ENCODE measurements at places on chromosomes 16 and 17.

DNA sequence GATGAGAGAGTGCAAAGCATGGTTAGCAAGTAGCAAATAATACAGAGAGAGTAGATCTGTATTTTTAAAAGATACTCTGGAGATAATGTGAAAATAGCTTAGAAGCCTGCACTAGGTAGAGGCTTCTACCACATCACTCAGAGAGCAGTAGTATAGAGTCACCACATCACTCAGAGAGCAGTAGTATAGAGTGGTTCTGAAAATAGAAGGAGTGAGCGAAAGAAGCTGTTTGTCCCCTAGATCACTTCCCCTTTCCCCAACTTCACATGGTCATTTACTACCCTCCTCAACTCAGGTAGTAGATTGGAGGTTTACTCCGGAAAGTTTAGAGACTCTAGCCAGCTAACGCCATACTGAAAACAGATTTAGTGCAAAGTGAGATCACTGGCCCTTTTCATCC lies 17.1 kb downstream of the DGKE start:
- DNase-seq: no peak

- no peak for DNase-seq
Observed at GRCh38 chr16:3065742-3066439, 451 bp downstream of the IL32 start.

- no peak for DNase-seq
Observed at GRCh38 chr17:59370593-59371299, 39.3 kb downstream of the YPEL2 start.

DNA sequence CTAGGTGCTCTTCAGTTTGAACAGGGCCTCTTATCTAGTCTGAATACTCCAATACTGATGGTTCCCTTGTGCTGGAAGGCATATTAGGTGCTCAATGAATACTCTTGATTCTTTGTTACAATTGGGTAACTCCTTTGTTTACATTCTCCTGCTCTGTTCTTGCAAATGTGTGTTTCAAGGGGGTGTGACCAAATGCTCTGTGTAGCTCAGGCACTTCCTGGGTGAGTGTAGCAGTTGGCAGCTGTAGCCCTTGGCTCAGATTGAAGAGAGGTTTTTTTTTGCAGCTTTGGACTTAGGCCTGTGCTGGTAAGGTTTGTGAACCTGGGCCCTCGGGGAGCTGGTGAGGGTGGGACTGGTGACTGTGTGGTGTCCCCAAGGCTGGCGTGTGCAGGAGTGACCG lies 20.2 kb downstream of the TBCD start:
- no peak for DNase-seq

DNA sequence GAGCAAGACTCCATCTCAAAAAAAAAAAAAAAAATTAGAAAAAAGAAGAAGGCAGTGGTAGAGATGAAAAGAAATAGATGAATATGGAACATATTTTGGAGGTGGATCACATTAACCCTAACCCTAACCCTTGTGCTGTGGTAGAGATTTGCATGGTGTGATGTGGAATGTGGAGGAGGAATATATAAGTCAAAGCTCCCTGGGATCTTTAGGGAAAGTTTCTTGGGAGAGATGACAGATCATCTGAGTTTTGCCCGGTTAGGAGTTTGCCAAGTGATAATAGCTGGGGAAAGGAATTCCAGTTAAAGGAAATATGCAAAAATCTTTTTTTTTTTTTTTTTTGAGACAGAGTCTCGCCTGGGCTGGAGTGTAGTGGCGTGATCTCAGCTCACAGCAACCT lies 13.0 kb upstream of the BLMH start:
- DNase-seq: no peak

- DNase-seq: no peak
Observed at GRCh38 chr17:83171661-83172060, 92.3 kb downstream of the METRNL start.

GRCh38 chr17:47057830-47058229 lies 78.8 kb upstream of the RPRML start:
- no peak for DNase-seq

GRCh38 chr16:81492311-81492761 lies 47.7 kb downstream of the CMIP start:
- no peak for DNase-seq

- DNase-seq: no peak
Observed at GRCh38 chr16:54585998-54586340, 299.4 kb upstream of the IRX3 start.

DNA sequence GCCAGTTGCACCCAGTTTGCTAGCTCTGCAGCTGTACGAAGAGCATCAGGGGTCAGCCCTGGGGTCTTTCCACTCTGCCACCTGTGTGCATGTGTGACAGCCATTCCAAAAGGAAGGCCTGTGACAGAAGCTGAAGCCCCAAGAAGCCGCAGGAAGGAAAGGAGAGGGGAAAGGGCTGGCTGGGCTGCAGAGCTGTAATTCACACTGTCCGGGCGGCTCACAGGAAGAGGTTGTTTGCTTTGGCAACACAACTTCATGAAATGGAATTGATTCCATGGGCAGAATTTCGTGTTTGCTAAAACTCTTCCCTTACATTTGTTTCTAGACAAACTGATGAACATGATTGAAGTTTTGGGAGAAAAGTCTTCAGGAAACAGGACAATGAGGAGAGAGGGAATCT lies 14.8 kb downstream of the TMEM204 start:
- no peak for DNase-seq

GRCh38 chr16:88569614-88569984 lies 604 bp upstream of the ZC3H18 start:
- DNase-seq: no peak

DNA sequence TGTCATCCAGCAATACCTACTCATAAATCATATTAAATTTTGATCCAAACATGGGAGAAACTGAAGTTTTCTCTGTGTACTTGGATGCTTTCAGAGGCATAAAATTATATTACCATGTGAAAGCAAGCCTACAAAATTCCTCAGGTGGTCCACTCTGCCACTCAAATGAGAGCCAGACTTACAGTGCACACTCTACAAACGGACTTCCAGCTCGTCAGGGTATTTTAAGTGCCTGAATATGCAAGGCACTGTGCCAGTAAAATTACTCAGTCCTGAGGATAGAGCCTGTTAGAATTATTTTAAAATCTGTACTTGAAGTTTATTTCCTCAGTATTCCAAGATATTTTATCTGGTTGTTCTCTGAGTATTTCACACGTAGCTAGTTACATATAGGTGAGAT lies 54.5 kb downstream of the TENT4B start:
- DNase-seq: no peak

DNA sequence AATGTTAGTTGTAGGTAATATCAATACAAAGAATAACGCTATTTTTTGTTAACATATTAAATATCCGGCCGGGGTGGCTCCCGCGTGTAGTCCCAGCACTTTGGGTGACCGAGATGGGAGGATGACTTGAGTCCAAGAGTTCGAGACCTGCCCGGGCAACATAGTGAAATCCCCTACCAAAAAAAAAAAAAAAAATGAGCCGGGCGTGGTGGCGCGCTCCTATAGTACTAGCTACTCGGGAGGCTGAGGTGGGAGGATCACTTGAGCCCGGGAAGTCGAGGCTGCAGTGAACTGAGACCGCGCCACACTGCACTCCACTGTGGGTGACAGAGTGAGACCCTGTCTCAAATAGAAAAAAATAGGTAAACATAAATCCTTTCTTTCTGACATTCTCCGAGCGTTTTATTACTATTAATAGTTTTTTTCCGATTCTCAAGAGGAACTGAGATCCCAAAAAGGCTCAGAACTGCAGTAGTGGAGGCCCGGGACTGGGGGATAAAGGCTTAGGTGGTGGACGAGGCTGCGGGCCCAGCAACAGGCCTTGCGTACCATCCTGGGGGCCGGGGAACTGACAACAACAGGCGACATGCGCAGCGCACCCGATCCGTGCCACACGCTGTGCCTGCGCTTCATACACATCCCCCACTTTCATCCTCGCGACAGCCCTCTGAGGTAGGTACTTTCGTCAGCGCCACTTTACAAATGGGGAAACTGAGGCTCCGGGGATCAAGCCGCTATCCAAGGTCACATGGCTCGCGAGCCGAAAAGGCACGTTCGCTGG lies 919 bp downstream of the N4BP1 start:
- DNase-seq: peak; percentile 56

- DNase-seq: no peak
Observed at GRCh38 chr16:66958857-66959703, 2.0 kb upstream of the CES3 start.

GRCh38 chr16:11560701-11561453 lies 25.8 kb downstream of the LITAF start:
- DNase-seq: peak; percentile 83

GRCh38 chr16:29744541-29745101 lies 1.2 kb downstream of the C16orf54 start:
- peak; percentile 38 for DNase-seq

DNA sequence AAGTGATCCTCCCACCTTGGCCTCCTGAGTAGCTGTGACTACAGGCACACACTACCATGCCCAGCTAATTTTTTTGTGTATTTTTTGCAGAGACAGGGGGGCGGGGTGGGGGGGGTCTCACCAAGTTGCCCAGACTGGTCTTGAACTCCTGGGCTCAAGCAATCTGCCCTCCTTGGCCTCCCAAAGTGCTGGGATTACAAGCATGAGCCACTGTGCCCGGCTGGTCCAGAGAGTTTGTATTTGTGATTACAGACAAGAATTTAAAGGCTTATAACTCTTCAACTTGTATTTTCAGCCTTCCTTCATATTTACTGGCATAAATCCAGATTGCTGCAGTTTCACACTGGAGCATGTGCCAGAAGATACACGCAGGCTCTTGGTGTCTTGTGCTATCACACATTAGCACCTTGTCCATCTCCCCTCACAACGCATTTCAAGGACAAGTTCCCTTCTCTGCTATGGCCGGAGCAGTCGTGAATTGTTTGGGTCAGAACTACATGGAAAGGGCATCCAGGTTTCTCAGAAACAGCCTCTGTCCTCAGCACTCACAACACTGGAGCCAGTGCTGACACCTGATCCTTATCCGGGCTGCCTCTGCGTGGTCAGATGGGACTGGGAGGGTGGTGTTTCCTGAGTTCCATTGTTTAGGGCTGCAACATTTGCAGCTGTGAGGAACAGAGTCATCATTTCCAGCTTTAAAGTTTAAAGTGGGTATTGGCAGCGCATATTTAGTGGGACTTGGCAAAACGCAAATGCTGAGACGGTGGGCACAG lies 28.1 kb downstream of the WSCD1 start:
- DNase-seq: no peak

DNA sequence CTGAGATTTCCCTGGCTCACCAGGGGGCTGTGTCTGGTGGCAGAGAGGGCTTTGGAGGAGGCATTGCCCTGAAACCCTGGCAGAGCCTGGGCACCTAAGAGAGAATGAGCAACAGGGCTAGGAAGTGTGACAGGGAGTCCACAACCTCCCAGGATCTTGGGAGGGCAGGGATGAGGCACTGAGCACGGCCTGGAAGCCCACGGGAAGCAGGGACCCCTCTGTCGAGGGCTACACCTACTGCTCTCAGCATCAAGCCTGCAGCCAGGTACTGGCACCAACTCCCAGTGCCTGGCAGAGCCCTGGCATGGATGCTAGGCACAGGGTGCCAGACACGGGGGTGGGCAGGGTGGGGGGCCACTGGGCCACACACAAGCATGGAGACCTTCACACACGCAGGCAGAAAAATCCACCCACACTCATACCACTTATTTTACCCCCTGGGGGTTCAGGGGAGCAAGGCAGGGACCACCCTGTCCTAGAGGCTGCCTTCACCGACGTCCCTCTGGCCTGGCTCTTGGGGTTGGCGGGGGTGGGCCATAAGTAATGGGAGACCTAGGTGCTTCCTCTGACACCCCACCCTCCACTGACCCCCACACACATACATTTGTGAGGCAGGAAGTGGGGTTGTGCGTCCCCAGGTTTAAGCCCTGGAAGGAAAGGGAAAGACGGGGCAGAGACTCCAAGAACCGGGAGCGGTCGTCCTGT lies 970 bp upstream of the HSD11B2 start:
- DNase-seq: no peak

GRCh38 chr16:49336581-49336980 lies 37.0 kb upstream of the C16orf78 start:
- no peak for DNase-seq

DNA sequence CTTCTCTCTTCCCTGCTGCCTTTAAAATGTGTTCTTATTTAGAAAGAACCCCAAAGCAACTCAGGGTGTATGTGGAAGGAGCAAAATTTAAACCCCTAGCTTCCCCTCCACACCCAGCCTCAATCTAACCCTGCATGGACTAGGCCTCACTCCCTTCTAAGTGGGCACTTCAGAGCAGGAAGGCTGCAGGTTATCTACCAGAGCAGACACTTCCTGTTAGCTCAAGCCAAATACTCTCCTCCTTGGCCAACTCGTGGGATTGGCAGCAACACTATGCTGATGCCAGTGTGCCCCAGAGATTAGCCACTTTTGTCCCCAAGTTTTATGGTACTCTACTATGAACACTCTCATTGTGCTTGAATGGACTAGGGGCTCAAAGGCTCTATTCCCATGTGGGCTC lies 35.6 kb downstream of the CCDC42 start:
- no peak for DNase-seq

GRCh38 chr16:87615621-87616041 lies 13.3 kb downstream of the JPH3 start:
- DNase-seq: no peak

Measured in activated CD8-positive, alpha-beta T cell treated with anti-CD3 and anti-CD28 coated beads, Interleukin-2, amount 10 ng/mL, durations not matched to agents 7 days and 5 days (primary cell).